Globus pallidus (tissue), 1 donor: ENCODE measurements at places on chromosomes 6 and 20.

DNA sequence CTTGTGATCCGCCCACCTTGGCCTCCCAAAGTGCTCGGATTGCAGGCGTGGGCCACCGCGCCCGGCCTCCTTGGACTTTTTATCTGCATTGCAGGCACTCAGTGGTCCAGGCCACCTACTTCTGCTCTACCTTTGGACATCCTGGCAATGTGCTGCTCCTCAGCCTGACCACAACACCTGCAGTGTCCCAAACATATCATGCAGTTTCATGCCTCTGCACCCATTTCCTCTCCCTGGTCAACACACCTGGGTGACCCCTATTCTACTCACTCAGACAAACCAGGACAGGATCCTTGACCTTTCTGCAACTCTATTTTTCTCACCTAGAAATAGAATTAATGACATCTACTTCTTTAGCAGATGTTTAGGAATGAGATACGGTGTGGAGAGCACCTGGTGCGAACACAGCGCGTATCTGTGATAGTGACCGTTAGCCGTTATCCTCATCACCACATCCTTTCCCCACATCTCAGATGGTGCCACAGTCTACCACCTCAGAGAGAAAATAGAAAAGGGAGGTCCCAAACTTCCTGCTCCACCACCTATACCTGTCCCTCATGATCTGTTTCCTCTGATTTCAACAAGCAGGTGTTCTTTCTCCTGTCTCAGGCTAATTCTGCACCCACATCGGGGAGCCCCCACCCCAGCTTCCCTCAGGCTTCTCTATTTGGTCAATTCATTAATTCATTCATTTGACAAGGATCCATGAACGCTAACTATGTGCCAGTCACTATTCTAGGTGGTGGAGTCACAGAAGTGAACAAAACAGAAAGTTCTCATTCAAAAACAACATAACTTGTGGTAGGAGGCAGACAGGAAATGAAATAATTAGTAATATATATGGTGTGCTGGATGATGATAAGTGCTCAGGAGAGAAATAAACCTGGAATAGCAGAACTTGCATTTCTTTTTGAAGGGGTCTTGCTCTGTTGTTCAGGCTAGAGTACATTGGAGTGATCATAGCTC lies 4.3 kb upstream of the BTN3A2 start:
- DNase-seq = no peak

DNA sequence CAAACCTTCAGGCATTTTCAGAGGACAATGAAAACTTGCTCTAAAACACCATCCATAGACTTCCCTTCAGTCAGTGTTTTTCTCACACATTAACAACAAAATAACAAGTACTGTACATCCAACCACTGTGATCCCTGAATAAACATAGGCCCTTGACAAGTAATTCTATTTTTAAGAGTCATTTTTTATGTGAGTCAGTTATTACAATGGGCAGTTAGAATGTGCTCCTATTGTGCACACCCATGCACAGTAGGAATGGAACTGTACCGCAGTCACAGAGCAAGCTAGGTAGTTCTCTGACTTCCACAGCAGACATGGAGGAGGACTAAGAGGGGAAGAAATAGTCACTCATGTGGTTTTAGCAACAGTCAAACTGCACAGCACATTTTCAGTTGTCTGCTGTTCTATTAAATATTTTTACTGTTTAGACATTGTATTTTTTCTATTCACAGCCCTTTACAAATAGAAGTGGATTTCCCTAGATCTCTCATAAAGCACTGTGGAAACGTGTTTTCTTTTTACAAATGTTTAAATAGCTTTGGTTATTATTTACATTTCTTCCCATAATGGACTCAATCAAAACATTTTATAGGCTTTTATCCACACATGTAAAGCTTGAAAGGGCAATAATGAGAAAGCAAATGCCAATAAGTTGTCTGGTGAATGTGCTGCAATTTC lies 100.4 kb downstream of the JAG1 start:
- DNase-seq = no peak

- DNase-seq = no peak
Observed at GRCh38 chr6:105318660-105319059, 84.2 kb downstream of the PREP start.

DNA sequence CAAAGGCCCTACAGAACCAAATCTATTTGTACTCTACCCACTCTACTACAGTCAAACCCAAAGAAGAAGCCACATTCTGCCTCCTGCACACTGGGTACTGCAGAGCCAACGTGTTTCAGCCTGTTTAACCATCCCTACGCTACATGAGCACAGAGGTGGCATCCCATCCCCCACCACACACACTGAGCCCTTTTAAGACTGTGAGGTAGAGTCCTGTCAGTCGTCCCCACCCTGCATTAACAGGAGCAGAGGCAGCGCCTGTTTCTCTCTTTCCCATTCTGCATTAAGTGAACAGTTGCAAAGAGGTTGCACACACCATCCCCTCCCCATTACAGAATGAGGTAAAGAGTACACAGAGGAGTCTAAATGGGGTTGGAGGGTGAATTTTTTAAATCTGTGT lies 5.2 kb upstream of the RSPH4A start:
- DNase-seq = no peak

- DNase-seq = peak; percentile 38
Observed at GRCh38 chr20:33812152-33812849, 1.2 kb downstream of the CHMP4B start.
